ENCODE measurements at places on chromosomes 2 and 18.

GRCh38 chr2:60365556-60365955, 187.9 kb downstream of the BCL11A start:
- DNase-seq: no peak

DNA sequence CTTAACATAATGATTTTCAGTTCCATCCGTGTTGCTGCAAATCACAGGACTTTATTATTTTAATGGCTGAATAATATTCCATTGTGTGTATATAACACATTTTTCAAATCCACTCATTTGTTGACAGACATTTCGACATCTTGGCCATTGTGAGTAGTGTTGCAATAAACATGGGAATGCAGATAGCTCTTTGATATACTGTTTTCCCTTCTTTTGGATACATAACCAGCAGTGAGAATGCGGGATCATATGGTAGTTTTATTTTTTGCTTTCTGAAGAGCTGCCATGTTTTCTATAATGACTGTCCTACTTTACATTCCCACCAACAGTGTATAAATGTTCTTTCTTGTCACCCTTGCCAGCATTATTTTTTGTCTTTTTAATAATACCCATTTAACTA, 420.3 kb upstream of the CHAC2 start:
- DNase-seq: no peak

GRCh38 chr2:236178890-236179235, 10.7 kb upstream of the GBX2 start:
- no peak for DNase-seq

- DNase-seq: no peak
Measured at GRCh38 chr18:44626236-44626635, 54.5 kb upstream of the SETBP1 start.

GRCh38 chr2:37276291-37276690, 44.8 kb downstream of the NDUFAF7 start:
- DNase-seq: no peak

DNA sequence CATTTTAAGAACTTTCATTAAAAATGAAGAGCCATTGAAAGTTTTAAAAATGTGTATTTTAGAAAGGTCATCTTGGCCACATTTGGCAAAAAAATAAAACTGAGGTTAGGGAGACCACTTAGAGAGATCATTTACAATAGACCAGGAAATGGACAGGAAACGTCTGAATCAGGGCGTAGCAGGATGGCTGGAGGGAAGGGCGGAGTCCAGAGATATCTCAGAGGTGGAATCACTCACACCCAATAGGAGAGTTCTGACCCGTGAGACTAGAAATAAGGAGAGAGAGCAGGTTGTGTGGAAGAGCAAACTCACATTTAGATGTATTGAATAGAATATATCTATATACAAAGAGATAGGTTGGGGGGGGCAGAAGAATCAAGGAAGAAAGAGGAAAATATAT, 373.4 kb downstream of the METTL4 start:
- no peak for DNase-seq

GRCh38 chr18:11981543-11982366, 448 bp downstream of the IMPA2 start:
- no peak for DNase-seq

DNA sequence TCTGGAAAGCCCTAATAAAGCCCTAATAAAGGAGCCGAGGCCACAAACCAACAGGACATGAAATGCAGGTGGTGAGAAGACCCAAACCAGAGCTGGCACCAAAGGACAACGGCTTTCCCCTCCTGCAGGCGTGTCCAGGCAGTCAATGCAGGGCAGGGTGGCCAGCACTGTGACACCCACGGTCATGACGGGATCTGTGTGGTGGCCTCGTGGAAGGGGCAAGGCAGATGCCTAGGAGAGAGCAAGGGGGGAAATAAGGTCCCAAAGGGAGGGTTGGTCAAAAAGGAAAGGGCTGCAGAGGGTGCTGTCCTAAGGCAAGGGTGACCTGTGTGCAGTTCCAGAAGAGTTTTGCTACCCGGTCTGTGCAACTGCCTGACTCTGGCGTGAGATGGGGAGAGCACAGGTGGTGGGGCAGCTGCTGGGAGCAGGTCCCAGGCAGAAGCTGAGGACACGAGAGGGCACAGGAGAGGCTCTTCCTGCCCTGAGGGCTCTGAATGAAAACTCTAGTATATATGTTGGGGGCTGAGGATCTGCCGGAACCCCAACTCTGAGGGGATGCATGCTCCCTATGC, 156.7 kb downstream of the TPO start:
- no peak for DNase-seq

GRCh38 chr18:3530807-3531206, 80.8 kb downstream of the TGIF1 start:
- no peak for DNase-seq

GRCh38 chr2:197216361-197216979, 94.1 kb downstream of the ANKRD44 start:
- DNase-seq: no peak

GRCh38 chr2:236604575-236605344, 35.1 kb downstream of the ACKR3 start:
- no peak for DNase-seq

- DNase-seq: no peak
Measured at GRCh38 chr18:30748541-30748940, 294.0 kb downstream of the DSC3 start.

GRCh38 chr2:236632295-236633218, 62.9 kb downstream of the ACKR3 start:
- no peak for DNase-seq

DNA sequence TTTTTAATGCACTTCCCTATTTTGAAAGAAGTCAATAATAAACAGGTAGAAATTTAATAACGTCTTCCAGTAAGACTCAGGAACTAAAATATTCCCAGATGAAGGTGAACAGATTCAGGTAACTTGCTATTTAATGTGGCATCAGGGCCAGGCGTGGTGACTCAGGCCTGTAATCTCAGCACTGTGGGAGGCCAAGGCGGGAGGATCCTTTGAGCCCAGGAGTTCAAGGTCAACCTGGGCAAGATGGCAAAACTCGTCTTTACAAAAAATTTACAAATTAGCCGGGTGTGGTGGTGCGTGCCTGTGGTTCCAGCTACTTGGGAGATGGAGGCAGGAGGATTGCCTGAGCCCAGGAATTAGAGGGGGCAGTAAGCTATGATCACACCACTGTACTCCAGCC, 81.8 kb downstream of the NXPH2 start:
- DNase-seq: no peak

DNA sequence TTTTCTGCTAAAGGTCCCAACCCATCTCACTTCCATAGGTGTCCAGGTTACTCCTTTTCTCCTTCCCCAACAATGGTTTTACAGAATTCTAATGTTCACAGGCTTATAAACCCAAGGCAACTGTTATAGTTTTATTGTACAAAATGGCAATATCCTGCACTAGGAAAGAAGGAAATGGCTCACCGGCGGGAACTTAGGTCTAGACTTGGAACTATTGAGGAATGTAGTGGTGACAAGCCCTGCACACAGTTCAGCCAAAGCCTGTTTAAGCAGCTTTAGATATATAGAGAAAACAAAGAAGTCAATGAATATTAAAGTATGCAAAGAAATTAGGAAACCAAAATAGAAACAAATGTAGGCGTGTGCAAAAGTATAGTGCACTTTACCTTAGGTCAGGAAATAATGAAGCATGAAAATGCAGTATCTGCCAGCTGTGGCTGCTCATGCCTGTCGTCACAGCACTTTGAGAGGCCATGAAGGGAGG, 22.7 kb upstream of the KCNG3 start:
- no peak for DNase-seq

DNA sequence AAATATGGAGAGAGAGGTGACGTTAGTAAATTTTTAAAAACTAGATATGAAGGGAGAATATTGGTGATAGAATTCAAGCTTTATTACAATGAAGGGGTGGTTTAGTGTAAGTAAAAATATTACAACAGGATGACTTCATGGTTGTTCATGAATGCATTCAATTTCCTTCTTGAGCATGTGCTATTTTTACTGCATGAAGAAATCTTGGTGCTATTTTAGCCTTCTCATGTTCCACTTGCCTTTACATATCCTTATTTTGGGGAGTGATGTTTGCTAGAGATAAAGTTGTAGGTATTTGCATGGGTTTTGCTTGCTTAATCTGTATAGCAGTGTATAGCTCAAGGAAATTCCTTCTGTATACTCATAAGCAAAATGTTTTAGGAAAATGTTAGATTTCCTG, 195.0 kb upstream of the MMADHC start:
- no peak for DNase-seq

GRCh38 chr2:136246086-136246669, 128.2 kb upstream of the CXCR4 start:
- peak; percentile 18 for DNase-seq

GRCh38 chr18:13703899-13704298, 22.5 kb downstream of the FAM210A start:
- DNase-seq: no peak

DNA sequence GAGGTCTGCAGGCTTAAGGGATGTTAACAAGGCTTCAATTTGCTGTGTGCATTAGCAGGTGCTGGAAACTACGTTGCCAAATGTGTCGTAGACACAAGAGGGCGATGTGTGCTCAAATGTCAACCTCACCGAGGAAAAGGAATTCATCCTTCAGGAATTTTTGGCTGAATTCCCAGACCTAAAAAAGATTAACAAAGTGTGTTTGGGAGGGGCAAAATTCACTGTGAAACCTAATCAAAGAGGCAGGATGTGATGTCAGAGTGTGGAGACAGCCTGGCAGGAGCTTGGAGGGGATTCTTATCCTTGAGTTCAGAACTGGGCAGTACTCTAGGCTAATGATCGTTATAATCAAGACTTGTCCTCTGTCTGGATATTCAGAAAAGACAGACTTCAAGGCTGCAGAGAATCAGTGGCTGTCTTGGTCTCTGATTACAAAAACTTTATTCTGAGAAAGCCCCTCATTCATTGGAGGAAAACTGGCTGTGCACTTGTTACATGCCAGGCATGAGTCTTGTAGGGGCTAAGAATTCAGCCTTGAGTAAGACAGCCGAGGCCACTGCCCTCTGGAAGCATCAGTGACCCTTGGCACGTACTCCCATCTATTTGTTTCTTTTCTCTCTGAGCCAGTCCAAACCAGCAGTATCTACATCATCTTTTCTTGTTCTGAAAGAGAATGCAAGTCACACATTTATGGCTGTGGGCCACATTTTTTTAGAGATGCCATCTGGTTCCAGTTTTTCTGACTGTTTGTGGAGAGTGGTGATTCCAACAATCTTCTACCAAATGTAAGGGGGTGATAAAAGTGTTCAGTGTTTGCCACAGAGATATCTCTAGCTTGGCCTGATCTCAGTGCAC, 18.7 kb upstream of the SCYGR1 start:
- peak; percentile 74 for DNase-seq
